ENCODE measurements at places on chromosomes 16 and 17. TPM values are rescaled to one million over a fixed set of nuclear protein-coding genes. Genes with fewer than 3 reads are reported as not detected.

PRSS8 gene
- total RNA-seq: 428 TPM

DNA sequence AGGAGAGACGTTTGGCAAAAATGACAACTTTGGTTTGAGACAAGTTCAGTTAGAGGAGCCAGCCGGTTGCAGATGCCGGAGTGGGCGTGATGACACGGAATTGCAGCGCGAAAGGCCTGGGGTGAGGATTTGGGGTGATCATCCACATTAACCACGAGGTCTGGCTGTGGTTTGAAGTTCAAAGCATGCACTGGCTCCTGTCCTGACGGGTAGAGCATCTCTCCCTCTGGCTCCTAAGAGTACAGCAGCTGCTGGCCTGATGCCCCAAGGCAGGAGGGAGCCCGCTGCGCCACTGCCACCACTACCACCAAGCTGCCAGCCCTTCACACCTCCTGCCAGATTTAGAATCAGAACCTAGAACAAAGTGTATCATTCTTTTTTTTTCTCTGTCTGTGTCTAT lies 3.7 kb downstream of the RHBDL3 start:
- no peak for DNase-seq

ATP2A1 gene
- total RNA-seq: 1.3 TPM

SEZ6L2 gene
- 13.0 TPM for total RNA-seq

GRCh38 chr17:45924332-45924820 lies 30.0 kb downstream of the MAPT start:
- DNase-seq: no peak

- peak; percentile 57 for DNase-seq
Observed at GRCh38 chr17:38705803-38706504, 881 bp downstream of the MLLT6 start.

GRCh38 chr16:48687421-48688038 lies 77.5 kb upstream of the N4BP1 start:
- DNase-seq: peak; percentile 42

DNA sequence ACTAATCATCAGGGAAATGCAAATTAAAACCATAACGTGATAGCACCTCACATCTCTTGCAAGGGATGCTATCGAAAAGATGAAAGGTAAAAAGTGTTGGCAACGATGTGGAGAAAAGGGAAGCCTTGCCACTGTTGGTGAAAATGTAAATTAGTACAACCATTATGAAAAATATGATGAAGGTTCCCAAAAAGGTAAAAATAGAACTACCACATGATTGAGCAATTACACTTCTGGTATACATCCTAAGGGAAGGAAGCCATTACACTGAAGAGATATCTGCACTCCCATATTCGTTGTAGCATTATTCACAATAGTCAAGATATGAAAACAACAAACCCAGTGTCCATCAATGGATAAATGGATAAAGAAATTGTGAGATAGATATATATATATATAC lies 21.5 kb downstream of the ABCA10 start:
- no peak for DNase-seq

DNA sequence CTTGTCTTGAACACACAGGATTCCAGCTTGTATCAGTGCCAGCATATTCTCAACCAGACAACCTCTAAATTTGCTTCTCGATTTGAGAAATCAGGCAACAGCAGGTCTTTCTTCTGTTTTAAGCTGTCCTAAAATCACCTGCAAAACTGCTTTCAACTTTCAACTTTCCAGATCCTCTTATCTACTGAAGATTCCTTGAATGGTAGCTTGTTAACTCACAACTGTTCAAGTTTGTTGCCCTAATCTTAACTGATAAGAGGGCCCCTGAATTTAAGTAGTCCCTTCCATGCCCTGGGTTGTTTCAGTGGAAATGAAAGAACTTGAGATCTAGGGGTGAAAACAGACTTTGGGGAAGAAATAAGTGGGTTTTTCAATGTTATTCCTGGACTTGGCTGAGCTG lies 57.2 kb downstream of the CHD9 start:
- DNase-seq: no peak

Data from left colon (tissue), 2 donors.